ENCODE measurements at places on chromosomes 12 and 14. TPM values are rescaled to one million over a fixed set of nuclear protein-coding genes. Genes with fewer than 3 reads are reported as not detected.

DNA sequence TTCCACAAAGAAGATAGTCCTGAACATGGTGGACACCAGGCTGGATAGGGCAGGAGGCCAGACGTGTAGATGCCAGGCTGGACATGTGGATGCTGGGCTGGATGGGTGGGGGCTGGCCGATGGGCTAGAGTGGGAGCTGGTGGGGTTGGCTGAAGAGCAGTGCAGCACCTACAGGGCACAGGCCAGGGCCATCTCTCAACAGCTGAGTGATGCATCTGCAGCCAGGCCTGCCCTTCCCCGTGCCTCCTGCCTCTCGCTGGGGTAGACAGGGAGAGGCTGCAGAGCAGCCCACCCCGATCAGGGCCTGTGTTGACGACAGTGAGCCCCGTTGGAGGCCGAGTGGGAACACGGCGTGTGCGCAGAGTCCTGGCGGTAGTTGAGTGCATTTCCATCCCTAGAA lies 39.3 kb downstream of the EP400 start:
- DNase-seq, result no peak

GRCh38 chr12:93140325-93140724 lies 211.2 kb upstream of the EEA1 start:
- DNase-seq, result no peak

DNA sequence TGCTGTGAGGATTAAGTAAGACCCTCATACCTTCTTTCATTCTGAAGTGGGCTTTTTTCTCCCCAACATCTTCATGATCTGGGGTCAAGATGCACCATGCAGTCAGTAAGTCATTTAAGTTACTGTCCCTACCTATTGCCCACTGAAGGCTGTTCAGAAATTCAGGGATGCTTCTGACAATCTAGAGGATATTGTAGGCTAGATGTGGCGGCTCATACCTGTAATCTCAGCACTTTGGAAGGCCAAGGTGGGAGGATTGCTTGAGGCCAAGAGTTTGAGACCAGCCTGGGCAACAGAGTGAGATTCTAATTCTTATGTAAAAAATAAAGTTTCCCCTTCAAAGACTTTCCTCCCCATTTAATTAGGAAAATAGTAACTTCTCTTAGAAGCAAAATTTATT lies 28.7 kb downstream of the PHETA1 start:
- DNase-seq, result no peak

GRCh38 chr12:131091976-131092691 lies 138.4 kb downstream of the ADGRD1 start:
- DNase-seq, result no peak

- no peak for DNase-seq
These were observed 48.8 kb downstream of the LRCOL1 start for GRCh38 chr12:132561427-132562156.

GRCh38 chr14:59483363-59483762 lies 845 bp downstream of the L3HYPDH start:
- DNase-seq, result no peak

DNA sequence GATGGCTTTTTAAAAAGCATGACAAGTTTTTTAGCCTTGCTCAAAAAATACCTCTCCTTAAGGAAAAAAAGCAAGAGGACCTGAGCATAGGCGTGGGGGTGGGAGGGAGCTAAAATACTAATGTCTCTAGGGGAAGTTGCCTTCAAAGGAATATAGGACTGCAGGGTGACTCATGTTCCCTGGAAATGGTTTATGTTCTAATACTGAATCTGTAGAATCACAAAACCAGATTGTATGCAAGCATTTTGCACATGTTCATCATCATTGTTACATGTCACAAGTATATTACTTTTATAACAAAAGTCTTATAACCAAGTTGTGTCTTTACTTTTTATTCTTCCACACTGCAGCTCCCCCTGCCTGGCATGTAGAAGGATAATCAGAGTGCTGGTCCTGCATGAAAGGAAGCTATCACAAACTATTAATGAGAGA lies 36.6 kb downstream of the GPR135 start:
- no peak for DNase-seq

DNA sequence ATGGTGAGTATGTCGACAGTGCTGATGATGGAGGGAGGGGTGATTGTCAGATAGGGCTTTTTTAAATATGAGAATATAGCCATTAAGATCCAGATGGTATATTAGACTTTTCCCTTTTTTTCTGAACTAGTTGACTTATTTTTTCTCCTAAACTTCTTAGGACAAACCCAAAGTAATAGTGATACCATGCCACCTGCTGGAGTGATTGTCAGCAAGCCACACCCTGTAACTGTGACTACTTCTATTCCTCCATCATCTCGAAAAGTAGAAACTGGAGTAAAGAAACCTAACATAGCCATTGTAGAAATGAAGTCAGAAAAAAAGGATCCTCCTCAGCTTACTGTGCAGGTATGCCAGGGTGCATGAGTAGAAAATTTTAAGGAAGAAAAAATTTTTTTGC lies 40.1 kb downstream of the KIAA0586 start:
- no peak for DNase-seq

DNA sequence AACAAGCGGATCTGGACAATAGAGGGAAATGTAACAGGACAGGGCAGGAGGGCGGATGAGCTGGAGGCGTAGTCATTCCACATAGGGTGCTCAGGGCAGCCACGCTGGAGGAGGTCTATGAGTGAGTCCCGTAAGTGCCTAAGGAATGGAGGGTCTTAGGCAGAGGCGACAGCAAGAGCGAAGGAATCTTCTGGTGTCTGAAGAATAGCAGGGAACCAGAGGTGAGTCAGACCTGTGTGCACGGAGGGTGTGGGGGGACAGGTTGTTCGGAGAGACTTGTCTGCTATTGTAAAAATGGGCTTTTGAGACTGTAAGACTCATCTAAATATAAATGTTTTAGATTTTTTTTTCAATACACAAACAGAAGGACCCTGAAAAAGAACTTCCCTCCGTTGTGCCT lies 70.6 kb downstream of the SETD3 start:
- no peak for DNase-seq

DNA sequence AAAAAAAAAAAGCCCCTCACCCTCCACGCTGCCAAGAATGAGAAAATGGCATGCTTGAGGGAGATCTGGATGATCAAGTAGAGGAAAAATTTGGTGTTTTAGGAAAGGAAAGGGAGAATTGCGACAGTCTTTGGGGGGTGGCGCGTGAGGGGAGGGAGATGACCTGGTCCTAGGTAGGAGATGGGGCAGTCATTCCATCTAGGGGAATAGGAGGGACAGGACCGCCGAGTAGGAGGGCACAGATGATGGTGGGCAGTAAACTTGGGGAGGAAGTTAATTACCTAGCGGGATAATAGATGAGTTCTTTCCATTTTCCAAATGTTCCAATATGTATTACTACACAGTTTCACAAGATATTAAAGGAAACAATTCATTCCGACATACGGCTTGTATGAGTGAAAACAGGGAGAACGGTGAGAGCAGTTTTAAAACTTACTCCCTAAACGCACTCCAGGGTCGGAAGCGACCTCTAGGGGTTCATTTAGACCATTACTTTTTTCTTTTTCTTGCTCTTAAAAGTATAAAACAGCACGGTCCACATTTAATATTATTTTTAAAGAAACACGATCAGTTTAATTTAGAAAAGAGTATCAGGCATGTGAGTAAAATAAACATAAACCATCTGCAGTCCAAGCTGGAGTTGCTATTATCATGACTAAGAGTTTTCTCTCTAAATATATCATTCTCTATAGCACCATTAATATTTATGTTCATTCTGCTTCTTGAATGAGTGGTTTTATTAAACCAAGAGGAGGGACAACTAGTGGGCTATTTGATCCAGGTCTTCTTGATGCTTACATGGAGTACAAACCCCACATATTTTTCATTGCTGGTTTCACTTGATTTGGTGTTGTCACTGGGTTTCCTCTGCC lies 3.0 kb upstream of the FNTB start:
- DNase-seq, result no peak

- no peak for DNase-seq
These were observed 80.8 kb upstream of the PPP1R12A start for GRCh38 chr12:80015660-80016059.

- no peak for DNase-seq
These were observed 4.4 kb downstream of the MMP19 start for GRCh38 chr12:55838361-55838760.

ACSM4 gene
- polyA plus RNA-seq, result not detected

KRT82 gene
- not detected for polyA plus RNA-seq

FAM222A gene
- polyA plus RNA-seq, result 6.9 TPM

PTPRR gene
- polyA plus RNA-seq, result 0.50 TPM

TAS2R46 gene
- not detected for polyA plus RNA-seq

BATF gene
- polyA plus RNA-seq, result 0.41 TPM

All from right renal cortex interstitium (tissue), 3 donors.